ENCODE measurements at places on chromosomes 1 and 21. TPM values are rescaled to one million over a fixed set of nuclear protein-coding genes. Genes with fewer than 3 reads are reported as not detected.

DNA sequence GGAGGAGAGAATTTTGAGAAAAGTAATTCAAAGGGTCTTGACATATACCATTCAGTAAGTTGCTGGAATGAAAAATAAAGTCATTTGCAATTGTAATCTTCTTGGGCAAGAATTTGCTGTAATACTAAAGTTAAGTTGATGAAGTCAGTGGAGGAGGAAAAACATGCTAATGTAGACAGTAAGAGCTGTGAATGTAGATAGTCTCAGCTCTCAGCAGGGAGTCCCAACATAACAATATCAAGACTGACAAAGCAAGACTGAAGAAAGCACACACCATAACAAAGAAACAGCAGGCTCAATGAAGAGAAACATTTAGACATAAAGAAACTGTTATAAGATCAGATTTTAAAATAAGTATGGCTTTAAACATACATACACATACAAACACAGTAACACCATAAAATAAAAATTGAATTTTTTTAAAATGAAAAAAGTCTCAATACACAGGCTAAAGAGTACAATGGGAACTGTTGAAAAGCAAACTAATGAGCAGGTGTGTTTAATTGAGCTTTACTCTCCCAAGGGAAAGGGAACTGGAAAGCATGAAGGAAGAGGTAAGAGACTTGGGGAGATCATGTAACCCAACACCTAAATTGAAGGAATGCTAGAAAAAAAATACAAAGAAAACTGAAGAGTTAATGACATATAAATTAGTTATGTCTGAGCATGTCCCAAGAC is 336.3 kb upstream of the NCAM2 start:
- DNase-seq = no peak

DNA sequence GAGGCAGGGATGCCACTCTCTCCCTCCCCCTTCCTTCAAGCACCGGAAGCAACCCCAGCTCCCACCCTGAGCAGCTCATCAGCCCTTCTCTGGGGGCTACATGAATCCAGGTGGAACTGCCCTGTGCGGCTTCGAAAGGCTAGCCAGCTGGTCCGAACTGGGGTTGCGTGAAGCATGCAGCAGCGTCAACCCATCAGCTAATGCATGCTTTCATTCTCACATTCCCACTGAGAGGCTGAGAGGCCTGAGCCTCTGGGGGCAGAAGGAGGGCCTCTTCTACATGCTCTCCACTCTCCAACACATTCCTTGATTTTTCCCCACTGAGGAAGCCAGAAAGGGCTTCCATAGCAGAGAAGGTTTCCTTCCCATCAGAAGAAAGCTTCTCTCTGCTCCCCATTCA is 5.6 kb downstream of the RXRG start:
- no peak for DNase-seq

- DNase-seq = no peak
Measured at GRCh38 chr1:43316738-43317520, 16.1 kb downstream of the TIE1 start.

DNA sequence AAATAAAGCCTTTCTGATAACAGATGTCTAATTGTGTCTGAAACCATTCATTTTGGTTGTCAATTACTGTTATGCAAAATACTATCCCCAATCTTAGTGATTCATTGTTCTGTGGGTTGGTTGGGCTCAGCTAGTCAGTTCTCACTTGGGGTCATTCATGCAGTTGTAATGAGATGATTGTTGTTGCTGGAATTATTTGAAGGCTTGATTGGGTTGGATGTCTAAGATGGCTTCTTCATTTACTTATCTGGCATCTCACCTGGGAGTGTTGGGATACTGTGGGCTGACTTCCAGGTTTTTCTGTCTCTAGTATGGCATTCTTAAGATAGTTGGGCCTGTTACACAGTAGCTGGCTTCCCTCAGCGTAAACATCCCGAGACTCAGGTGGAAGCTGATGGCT is 217.8 kb upstream of the B3GALT2 start:
- no peak for DNase-seq

Gene ITLN2
- 0.22 TPM for polyA plus RNA-seq

Gene LCE2A
- polyA plus RNA-seq = not detected

Measured in A549 (cell line).